ENCODE measurements at places on chromosomes 3 and 15. TPM values are rescaled to one million over a fixed set of nuclear protein-coding genes. Genes with fewer than 3 reads are reported as not detected.

DNA sequence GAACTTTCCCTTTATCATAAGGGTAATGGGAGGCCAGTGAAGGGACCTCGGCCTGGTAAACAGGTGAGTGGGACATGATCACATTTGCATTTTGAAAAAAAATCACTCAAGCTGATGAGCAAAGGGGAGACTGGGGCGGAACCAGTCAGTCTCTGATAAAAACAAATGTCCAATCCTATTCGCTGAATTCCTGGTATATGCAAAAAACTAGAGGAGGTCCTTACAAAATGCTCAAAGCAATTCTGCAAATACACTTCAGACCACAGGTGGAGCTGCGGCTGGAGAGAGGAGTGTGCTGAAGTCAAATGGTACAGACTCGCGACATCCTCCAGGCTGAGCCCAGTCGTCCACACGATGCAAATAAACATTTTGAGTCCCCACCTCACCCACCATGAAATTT, 166.7 kb downstream of the FOXP1 start:
- no peak for DNase-seq

- DNase-seq = peak; percentile 55
Measured at GRCh38 chr15:74783072-74783807, 1.4 kb downstream of the CSK start.

The PPP2R3A gene
- 2.3 TPM for total RNA-seq

DNA sequence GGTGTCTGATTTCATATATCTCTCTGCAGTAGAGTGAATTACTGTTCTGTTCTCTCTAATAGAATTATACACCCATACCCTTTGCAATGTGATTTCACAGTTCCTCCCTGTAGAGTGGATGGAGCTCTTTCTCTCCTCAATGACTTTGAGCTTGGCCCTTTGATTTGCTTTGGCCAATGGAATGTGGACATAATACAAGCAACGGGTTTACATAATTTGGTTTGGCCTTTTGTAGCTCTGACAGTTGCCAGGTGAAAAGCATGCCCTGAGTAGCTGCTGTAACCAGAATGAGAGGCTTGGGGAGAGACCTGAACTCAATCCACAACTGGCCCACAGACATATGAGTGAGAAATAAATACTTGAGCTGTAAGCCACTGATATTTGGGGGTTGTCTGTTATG, 32.1 kb downstream of the ZDHHC23 start:
- DNase-seq = no peak

GRCh38 chr3:196650740-196651311, 11.3 kb downstream of the NRROS start:
- DNase-seq = peak; percentile 42

DNA sequence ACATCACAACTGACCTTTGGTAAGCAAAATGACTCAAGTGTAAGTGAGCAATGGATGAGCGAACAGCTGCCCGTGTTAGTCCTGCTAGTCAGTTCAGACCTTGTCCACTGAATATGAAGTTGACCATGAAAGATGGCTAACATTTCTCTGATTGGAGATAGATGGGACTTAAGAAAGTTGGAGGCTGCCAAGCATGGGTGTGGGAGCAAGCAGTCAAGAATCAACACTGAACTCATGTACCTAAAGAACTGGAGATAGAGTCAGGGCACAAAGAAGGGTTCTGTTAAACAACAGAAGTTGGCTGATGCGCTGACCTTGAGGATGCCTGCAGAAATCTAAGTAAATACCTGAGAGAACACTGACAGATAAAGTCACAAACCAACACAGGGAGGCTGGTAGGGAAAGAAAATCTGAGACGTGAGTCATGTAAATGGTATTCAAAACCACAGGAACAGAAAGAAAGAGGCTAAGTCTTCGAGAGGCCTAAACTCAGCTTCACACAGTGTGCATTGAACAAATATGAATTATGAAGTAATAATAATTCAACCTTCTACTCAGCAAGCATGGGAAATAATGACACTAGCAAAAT, 30.7 kb upstream of the ANPEP start:
- peak; percentile 73 for DNase-seq

DNA sequence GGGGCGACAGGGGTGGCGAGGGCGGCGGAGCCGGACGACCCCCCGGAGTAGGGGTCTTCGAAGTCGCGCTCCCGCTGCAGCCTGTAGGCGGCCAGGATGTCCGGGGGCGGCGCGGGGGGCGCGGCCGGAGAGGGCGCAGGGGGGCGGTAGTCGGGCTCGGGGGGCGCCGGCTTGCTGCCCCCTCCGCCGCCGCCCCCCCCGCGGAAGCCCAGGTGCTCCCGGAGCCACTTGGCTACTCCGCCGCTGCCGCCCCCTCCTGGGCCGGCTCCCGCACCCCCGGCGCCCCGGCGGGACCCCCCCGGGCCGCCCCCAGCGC, 230 bp downstream of the SHF start:
- DNase-seq = no peak

The DNAJC17 gene
- 53.5 TPM for total RNA-seq

- DNase-seq = peak; percentile 60
Measured at GRCh38 chr15:72184165-72184811, 13.3 kb downstream of the GRAMD2A start.

The ADAMTS7 gene
- total RNA-seq = 0.69 TPM

DNA sequence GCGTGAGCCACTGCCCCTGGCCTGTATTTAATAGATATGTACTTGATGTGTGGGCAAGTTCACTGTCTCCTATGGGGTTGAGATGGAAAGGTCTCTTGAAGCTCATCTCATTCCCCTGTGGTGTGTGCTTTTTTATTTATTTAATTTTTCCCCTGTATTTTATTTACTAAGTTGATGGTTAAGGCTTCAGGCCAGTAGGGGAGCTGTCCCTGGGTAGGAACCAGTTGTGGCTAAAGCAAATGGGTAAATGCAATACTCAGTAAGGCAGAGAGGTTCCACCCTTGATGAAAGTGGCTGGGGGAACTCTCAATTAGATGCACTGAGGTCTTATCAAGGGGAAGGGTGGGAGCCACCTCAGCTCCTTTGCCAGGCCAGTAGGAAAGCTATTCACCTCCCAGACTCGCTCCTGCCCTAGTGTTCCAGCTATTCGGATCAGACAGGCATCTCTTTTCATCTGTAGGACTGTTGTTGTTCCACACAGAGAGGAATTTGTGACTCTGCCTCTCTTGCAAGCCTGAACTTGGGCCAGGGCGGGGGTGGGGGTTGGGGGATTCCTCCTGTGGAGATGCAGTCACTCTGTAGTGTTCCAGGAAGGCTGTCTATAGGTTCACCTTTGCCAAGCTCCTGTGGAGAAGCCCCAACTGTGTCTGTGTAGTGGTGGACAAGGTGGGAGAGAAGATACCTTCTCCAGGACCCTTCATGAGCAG, 26.1 kb downstream of the PCCB start:
- DNase-seq = no peak

- DNase-seq = no peak
Measured at GRCh38 chr15:26686547-26687187, 86.2 kb downstream of the GABRB3 start.

The GOLGA6B gene
- total RNA-seq = not detected

DNA sequence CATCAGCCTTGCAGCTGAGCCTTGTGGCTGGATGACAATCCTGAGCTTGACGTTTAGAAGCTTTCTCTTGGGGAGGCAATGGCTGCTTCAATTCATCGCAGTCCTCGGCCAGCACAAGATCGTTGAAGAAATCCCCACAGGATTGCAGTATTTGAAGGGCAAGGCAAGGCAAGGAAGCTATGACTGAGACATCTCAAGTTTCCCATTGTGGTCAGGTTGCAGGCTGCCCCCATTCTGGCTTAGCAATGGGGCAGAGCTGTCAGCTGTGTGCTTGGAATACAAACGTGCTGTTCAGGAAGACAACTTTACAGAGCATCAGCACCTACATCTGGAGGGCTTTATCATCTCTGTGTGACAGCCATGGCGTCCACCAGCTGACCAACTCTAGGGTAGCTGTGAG, 275.9 kb upstream of the TBL1XR1 start:
- DNase-seq = no peak

DNA sequence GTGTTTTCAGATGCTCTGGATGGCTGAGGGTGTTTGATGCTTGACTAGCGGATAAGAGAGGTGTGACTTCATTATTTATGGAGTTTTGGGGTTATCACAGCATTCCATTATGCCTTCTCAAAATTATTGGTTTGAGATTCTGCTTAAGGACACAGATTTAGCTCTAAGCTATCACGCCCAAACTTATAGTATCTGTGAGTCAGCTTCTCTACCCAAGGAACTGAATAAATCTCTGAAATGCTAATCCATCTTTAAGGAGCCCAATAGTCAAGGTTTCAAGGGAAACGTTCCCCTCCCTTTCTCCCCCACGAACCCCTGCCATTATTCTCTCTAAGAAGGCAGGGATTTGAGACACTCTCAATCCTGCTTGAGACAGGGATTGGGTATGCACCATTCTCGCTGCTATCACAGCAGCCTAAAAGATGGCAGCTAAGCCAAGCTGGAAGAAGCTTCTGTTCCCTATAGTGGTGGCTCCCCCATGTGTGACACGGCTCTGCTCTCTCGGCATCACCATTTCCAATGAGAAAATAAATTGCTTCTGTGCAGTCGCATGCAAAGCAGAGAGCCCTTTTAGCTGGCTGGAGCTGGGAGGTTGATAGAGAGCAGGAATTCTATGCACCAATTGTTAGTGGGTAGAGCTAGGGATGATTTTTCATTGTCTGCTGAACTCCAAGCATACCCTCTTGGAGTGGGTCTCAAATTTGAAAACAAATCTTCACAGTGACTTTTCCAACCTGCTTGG, 151.1 kb downstream of the IL20RB start:
- DNase-seq = no peak

DNA sequence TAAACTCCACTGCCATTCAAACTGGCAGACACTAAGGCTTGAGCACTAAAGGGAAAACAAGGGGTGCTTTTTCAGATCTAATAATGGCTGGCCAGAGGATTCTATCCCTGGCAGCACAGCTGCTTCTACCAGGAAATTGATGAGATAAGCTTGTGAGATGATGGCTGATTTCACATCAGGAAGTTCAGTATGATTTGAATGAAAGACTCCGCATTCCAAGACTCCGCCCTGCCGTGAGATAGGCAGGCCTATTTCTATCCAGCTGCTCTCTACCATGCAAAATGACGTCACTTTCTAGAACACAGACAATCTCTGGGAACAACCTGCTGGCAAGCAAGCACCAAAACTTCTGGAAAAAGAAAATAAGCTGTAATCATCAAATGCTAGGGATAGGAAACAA, 171.8 kb downstream of the WDR76 start:
- DNase-seq = peak; percentile 86

Data from HT-29 (cell line).